ENCODE measurements at places on chromosomes 7 and 10.

DNA sequence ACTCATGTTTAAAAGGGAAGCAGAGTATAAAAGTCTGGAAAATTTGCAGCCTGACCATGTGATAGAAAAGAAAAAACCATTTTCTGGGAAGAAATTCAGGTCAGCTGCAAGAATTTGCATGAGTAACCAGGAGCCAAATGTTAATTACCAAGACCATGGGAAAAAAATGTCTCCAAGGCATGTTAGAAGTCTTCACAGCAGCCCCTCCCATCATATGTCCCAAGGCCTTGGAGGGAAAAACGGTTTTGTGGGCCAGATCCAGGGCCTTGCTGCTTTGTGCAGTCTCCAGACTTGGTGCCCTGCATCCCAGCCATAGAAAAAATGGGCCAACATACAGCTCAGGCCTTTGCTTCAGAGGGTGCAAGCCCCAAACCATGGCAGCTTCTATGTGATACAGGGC is 1019.6 kb upstream of the SORCS1 start:
- DNase-seq = no peak

GRCh38 chr10:121914661-121915060 is 13.2 kb downstream of the ATE1 start:
- no peak for DNase-seq

- DNase-seq = no peak
Measured at GRCh38 chr10:115950320-115950719, 322.7 kb downstream of the GFRA1 start.

DNA sequence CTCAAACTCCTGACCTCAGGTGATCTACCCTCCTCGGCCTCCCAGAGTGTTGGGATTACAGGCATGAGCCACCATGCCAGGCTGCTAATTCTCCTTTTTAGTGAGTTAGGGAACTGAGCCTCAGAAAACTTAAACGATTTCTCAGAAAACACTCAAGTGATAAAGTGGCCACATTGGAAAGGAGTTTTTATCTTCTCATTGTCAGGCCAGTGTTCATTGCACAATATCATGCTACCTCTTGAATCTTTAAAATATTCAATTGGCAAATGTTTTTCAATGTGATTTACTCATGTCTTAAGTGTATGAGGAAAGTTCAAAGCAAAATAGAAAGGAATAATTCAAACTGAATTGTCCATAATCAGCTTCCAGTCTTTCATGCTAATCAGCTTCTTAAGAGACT is 80.7 kb downstream of the ITGB8 start:
- DNase-seq = no peak

GRCh38 chr7:156693627-156694026 is 53.1 kb downstream of the RNF32 start:
- no peak for DNase-seq
